WERI-Rb-1 (cell line): ENCODE measurements at places on chromosomes 13 and 19.

GRCh38 chr13:61777271-61777670 lies 361.6 kb upstream of the PCDH20 start:
- peak; percentile 6 for DNase-seq

DNA sequence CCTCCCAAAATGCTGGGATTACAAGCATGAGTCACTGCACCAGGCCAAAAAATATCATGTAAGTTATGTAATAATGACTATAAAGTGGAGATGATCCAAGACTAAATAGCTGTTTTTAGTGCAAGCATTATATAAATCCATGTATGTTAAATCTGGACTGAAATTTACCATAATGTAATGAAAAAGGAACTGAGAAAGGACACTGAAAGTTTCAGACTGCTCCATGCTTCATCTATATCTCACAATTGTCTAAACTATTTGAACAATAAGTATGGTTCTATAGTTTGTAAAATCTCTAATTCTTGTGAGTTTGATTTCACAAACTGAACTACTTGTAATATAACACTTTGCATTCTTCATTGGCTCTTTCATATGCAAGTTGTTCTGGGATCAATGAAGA lies 2299.5 kb downstream of the PCDH9 start:
- no peak for DNase-seq

GRCh38 chr13:83503424-83503823 lies 378.9 kb downstream of the SLITRK1 start:
- no peak for DNase-seq

DNA sequence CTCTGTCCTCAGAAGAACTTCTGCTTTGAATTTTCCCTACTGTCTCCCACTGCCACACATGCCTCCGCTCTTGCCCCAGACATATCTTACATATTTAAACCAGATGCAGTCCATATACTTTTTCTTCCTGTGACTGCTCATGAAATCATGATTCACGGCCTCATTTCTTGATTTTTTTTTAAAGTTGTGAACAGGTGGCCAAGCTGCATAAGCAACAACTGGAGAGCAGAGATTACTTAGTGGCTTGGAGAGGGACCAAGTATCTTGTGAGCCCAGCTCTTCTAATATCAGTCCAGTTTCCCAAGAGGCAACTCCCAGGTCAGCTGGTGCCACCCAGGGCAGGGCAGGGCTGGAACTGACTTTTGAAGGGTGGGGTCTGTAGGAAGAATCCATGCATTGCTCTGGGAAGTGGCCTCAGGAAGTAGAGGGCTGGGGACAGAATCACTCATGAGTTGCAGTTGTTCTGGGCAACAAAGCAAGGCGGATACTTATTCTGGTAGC lies 152.4 kb downstream of the LMO7 start:
- no peak for DNase-seq

GRCh38 chr13:113938246-113938645 lies 35.6 kb downstream of the C13orf46 start:
- DNase-seq: no peak

DNA sequence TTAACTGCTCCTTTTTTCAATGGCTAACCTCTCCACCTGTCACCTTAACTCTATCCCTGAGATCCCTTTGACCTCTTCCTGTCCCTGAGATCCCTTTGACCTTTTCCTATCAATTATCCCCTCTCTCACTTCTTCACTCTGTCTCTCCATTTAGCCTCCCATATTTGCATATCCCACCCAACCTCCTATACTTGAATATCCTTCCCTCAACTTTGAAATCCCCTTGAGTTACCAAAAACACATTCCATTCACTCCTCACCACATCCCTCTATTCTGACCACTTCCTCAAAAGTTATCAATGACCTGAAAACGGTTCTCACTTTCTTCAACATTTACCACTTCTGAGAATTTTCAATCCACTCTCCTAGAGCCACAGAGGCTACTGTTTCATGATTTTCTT lies 3.0 kb downstream of the MYCBP2 start:
- no peak for DNase-seq

DNA sequence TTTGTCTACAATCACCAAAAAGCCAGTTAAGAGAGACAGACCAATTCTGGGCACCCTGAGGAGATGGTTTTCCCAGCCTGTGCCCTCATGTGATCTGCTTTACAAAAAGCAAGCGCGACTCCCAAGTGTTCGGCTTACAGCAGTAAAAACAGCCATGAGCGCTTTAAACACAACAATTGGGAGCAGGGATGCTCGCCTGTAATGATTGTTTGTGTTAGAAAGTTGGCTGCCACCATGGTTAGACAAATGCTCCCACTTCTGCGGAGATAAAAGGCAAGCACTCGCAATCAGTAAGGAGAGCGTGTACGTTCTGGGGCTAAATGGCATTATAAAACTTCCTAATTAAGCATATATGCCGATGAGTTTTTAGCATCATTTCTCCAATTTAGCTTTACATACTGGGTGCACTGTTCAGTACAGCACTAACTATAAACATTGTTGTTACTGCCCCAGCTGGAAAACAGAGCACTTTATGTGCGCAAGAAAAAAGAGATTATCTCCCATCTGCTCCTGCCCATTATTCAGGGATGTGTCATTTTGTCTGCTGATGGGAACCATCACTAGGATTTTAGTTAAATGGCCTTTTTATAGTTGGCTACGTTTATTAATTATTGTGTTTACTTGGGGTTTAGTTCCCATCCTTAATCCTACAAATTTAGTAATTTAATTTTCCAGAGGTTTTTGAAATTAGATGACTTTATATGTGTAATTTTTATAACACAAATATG lies 309.3 kb upstream of the MAB21L1 start:
- DNase-seq: no peak

GRCh38 chr19:51047031-51047335 lies 12.2 kb upstream of the KLK12 start:
- DNase-seq: no peak

GRCh38 chr19:1106841-1107660 lies 3.3 kb downstream of the GPX4 start:
- peak; percentile 74 for DNase-seq

DNA sequence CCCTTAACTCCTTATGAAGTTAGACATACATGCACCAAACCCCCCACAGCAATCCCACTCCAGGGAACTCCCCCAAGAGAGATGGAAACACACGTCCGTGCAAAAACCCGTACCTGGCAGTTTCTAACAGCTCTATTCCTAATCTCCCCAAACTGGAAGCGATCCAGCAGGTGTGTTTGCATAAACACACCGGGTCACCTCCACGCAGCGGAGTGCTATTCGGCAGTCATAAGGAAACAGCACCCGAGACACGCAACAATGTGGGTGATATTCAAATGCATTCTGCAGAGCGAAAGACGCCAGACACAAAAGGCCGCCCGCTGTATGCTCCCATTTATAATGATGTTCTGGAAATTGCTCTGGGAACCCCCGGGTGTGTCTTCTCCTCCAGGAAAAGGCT lies 6.8 kb upstream of the ZNRF4 start:
- DNase-seq: no peak

GRCh38 chr13:38409771-38410170 lies 60.1 kb downstream of the UFM1 start:
- no peak for DNase-seq

DNA sequence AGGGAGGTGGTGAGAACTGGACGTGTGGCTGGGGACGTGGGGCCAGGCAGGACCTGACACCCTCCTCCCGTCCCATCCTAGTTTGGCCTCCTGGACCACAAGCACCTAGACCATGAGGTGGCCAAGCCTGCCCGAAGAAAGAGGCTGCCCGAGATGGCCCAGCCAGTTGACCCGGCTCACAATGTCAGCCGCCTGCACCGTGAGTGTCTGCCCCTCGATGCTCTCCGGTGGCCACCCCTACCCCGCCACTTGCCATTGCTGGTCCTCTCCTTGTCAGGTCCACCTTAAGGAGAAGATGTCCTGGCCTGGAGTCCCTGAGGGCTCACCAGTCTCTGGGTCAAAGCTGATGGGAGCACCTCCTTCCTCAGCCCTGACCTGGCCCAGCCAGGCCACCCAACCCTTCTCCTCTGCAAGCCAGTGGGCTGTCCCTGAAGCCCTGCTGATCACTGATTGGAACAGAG lies 2.2 kb downstream of the ANGPTL4 start:
- DNase-seq: no peak

- no peak for DNase-seq
Observed at GRCh38 chr19:58561373-58562121, 3.1 kb upstream of the UBE2M start.

GRCh38 chr19:21519488-21519887 lies 14.1 kb downstream of the ZNF429 start:
- DNase-seq: no peak

DNA sequence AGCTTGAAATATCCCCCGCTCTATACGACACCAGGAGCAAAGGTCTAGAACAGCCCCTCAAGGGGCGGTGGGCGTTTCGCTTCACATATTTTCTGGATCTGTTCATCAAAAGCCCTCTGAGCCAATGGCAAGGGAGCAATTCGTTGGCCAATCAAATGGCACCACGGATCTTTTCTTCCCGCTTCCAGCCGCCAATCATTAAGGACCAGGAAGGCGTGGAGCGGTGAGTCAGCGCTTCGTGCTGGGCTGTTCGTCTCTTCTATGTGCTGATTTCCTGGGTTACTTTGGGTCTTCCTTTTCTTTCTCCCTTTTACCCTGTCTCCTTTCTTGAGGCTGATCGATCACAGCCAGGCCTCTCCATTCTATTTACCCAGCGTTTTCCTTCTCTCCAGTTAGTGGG lies at the start of gene NLRP4:
Gene NLRP4, plus strand, starts transcription at position 201 of the 400 bp plus-strand sequence. CDS start 15,541 bp downstream, outside the sequence.
- DNase-seq: no peak

DNA sequence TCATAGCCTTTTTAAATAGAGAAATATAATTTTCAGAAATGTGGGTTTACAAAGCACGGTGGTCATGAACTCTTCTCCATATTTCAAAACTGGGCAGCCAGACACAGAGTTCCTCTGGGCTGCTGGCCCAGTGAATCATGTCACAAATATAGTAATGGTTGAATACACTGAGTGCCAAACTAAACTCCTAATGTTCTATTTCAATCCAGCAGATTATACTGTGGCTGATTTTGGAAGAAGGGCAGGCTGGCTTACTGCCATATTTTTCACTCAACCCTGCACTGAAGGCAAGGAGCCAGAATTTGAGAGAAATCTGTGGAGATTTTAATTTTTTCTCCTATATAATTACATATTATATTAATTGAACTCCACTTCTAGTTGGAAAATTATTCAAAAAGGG lies 17.0 kb upstream of the PRR20A start:
- DNase-seq: no peak

DNA sequence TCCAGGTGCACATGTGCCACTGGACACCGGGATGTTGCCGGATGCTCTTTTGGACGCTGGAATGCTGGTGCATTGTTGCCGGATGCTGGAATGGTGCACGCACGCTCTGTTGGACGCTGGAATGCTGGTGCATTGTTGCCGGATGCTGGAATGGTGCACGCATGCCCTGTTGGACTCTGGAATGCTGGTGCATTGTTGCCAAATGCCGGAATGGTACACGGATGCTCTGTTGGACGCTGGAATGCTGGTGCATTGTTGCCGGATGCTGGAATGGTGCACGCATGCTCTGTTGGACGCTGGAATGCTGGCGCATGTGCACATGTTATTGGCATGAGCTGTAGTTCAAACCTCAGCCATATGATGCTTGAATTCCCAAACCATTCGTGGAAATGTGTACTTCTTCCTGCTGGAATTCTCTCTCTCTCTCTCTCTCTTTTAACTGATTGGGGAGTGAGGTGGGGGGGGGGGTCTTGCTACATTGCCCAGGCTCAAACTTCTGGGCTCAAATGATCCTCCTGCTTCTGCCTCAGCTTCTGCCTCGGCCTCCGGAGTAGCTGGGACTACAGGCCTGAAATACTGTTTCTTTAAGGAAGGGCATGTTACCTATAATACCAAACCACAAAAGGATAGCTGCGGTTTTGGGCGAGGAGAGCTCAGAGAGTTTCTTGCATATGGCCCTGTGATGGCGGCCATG lies 1.2 kb upstream of the MCF2L start:
- no peak for DNase-seq

DNA sequence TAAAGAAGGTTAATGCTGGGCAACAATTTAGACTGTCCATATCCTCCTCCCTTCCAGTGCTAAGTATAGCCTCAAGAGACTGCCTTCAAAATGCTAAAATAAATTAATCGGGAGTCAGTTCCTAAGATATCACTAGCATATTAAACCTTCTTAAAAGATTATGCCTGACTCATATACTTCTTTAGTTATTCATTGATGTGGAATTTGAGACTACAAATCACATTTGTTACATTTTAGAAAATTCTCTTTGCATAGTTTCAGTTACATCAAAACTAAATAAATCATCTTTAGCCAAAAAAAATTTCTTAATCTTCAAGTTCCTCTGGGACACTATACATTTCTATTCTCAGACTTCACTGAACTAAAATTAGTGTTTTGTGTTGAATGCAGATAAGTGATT lies 769.1 kb downstream of the PCDH9 start:
- DNase-seq: no peak

DNA sequence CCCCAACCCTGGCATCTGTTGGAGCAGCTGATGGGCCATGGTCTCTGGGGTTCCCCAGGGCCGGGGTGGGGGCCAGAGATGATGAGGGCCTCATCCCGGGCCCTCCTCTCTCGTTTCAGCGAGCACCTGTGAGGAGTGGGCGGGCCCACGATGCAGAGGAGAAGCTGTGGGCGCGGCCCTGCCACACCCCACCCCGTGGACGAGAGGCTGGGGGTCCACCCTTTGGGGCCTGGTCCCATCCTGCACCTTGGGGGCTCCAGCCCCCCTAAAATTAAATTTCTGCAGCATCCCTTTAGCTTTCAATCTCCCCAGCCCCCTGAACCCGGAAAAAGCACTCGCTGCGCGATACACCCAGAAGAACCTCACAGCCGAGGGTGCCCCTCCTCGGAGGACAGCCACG lies 5.6 kb downstream of the HMG20B start:
- no peak for DNase-seq

- no peak for DNase-seq
Observed at GRCh38 chr13:91357613-91358386, 10.3 kb downstream of the MIR17HG start.

DNA sequence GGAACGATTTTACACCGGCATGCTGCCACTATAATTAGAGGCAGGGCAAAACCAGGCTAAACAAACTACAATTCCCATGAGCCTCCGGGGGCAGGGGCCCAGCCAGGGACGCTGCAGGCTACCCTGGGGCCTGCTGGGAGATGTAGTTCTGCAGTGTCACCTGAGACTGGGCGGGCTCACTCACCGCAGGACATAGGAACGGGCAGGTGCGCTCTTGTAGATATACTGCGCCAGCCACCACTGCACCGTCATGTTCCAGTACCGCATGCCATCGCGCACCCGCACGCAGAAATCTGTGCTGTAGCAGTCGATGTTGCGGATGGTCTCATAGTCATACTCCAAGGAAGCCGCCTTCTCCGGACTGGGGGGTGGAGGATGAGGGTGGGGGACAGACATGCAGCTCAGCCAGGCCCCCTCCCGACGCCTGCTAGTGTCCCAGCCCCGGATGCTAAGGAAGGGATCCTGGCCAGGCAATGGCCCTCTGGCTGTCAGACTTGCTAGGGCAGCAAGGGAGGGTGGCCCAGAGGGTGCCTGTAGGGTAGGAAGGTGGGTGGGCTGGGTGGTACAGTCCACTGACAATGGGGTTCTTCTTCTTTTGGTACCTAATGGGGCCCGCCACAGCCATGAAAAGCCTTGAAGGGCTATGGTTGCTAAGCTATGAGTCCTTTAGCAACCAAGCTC lies 5.8 kb upstream of the TMC4 start:
- no peak for DNase-seq
